Upper lobe of left lung (tissue), 6 donors: ENCODE measurements at places on chromosomes 11 and 22. TPM values are rescaled to one million over a fixed set of nuclear protein-coding genes. Genes with fewer than 3 reads are reported as not detected.

DNA sequence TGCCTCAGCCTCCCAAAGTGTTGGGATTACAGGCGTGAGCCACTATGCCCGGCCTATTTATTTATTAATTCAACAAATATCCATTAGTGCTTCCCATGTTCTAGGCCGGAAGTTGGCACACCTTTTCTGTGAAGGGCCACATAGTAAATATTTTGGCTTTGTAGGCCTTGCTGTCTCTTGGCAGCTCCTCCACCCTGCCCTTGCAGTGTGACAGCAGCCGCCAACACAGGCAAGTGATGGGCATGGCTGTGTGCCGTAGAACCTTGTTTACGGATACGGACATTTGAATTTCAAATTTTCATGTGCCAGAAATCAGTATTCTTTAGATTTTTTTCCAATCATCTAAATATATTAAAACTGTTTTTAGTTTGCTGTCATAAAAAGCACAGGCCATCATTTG lies 139.5 kb downstream of the WNT7B start:
- no peaks in the 10 kb centered on the region for H3K4me1 ChIP-seq
- peaks cover 11% of the 10 kb centered on the region for H3K36me3 ChIP-seq
- H3K27ac ChIP-seq: no peak overlapping the region
- H3K4me3 ChIP-seq: no peak overlapping the region
- DNase-seq: no peak

GRCh38 chr11:118441770-118442275 lies 5.5 kb downstream of the KMT2A start:
- no peak for DNase-seq
- H3K27ac ChIP-seq: no peak overlapping the region
- no peak overlapping the region for H3K4me3 ChIP-seq
- H3K4me1 ChIP-seq: peaks cover 50% of the 10 kb centered on the region
- H3K36me3 ChIP-seq: no peaks in the 10 kb centered on the region

KIRREL3 gene
- 0.24 TPM for total RNA-seq

DNA sequence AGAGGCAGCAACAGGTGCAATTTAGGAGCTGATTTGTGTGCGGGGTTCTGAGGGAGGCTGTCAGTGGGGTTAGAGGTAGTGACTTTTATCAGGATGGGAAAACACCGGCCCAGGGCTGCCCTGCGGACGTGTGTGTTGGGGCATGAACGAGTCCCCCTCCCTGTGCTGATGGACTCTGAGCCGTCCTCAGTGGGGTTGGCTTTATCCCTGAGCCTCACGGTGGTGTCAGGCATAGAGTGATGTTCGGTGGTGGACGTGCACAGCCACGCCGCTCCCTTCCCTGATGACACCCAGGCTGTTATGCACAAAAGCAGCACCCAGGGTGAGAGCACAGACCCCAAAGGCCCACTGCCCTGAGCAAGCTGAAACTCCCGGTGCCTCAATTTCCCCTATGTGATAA lies 809.1 kb downstream of the BRD1 start:
- peaks cover 37% of the 10 kb centered on the region for H3K4me1 ChIP-seq
- H3K27me3 ChIP-seq: no peaks in the 10 kb centered on the region
- no peak overlapping the region for H3K4me3 ChIP-seq
